Iris pigment epithelial cell (primary cell): ENCODE measurements at places on chromosomes 3 and 15.

- no peak for DNase-seq
These were observed 2.6 kb downstream of the TMCC1 start for GRCh38 chr3:129890891-129891290.

DNA sequence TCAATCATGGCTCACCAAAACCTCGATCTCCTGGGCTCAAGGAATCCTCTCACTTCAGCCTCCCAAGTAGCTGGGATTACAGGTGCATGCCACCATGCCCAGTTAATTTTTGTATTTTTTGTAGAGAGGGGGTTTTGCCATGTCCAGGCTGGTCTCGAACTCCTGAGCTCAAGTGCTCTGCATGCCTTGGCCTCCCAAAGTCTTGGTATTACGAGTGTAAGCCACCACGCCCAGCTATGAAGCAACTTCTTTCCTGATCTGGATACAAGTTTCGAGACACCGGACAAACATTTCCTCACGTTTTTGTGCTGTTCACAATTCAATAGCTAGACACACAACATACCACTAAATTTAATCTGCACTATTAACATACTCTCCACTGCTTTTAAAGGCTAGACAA lies 3.4 kb upstream of the SYNM start:
- DNase-seq: no peak

- peak; percentile 31 for DNase-seq
These were observed 177.2 kb downstream of the ITPR1 start for GRCh38 chr3:4670352-4670751.

GRCh38 chr3:115095236-115095635 lies 51.9 kb downstream of the ZBTB20 start:
- no peak for DNase-seq

DNA sequence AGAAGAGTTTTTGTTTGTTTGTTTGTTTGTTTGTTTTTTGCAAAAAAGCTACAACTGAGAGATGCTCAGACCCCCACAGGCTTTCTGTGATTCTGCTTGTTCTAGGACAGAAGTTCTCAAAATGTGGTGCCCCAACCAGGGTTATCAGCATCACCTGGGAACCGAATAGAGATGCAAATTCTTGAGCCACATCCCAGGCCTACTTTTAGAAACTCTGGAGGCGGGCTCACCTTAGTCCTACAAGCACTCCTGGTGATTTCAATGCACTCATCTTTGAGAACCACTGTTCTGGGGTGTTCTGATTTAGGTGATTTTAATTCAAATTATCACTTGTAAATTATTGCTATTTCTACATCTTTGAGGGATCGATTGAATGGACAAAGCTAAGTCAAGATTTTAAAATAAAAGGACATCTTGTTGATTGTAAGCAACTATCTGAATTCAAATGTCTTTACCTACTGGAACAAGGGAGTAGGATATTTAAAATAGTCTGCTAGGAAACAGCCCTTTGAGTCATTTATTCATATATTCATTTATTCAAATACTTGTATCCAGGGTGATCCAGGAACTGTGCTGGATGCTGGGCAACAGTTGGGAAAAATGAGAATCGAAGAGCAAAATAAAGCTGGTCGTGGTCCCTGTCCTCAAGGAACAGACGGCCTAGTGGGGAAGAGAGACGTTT lies 44.7 kb upstream of the CADPS start:
- DNase-seq: no peak

DNA sequence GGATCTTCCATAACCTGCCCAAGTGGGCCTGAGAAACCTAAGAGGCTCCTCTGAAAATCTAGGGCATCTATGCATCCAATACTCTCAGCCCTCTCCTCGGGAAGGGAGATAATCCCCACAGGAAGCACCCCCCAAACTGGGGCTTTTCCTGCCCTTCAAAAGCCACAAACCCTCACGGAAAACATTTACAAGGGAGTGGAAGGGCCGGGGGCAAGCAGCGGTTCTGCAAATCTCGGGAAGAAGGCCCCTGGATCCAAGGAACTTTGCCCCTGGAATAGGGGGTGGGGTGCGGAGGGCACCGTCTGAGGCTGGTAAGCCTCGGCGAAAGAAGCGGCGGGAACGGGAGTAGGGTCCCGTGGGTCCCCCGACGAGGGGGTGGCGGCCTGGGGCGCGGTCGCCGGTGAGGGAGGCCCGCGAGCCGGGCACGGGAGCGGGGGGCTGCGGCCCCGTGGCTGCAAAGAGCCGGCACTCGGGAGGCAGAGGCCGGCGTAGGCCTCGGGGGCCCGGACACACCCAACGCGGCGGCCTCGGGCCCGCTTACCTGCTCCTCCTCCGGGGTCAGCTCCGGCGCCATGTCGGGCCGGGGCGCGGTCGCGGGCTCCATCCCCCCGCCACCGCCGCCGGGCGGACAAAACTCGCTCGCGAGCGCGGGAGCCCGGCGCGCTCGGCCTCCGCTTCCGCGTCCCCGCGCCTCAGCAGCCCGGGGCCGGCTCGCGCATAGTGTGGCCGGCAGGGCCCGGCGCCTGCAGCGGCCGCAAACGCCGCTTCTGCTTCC lies 755 bp downstream of the PTPN9 start:
- peak; percentile 45 for DNase-seq

DNA sequence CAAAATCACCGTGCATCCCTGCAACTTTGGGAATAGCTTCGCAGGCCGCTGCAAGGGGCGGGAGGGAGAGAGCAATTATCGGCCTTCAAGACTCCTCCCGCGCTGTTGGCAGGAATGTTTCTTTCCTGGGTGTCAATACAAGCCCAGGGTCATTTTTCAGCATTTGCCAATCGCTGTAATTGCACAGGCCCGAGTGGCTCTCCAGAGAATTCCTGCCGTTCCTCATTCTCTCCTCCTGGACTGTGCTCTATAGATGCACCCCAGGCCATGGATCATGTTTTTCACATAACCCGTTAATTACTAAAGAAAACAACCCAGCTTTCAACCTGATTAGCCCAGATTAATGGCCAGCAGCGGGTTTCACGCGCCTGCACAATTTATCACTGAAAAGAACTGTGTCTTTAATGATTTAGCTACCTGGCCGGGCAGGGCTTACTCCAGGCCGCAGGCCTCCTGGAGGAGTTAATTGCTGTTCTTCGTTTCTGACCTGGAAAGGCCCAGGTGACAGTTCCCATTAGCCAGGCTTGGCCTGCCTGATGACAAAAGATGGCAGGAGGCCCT lies 144.3 kb downstream of the OPA1 start:
- DNase-seq: no peak

DNA sequence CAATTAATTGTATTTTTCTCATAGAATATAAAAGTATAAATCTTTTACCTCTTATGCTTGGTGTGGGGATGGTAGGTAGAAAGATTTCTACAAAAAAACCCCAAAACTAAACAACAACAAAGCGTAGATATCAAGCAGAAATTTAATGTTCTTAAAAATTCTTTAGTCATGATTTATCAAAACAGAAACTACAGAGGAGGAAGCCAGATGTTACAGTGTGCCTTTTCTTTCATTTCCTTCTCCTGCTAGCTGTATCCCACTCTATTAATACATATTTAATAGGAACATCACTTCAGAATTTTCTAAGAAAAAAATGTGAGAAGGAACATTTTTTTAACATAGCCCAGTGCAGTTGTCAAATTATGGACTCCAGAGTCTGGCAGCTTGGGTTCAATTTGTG lies 420.6 kb downstream of the TUSC7 start:
- DNase-seq: no peak

GRCh38 chr3:132593241-132593946 lies 3.7 kb upstream of the ACKR4 start:
- DNase-seq: no peak

GRCh38 chr3:189204167-189204866 lies 32.5 kb downstream of the TPRG1 start:
- DNase-seq: no peak

- DNase-seq: no peak
These were observed 38.3 kb upstream of the TPM1 start for GRCh38 chr15:63004211-63004610.

DNA sequence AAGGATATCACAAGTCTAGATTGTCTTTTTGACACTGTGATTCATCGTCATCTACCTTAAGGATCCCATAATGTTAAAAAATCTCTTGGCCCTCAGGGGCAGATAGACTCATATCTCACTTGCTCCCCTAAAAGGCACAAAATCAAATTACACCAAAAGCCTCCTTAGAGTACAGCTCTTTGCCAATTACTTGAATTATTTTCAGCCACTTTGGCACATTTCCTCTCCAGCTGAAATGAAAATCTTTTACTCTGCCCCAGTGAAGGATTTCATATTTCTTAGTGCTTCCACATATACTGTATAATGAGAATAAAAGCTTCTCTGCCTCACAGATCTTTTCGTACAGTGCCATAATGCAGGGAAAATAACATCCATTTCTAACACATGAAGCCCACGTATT lies 190.7 kb upstream of the GBE1 start:
- no peak for DNase-seq

DNA sequence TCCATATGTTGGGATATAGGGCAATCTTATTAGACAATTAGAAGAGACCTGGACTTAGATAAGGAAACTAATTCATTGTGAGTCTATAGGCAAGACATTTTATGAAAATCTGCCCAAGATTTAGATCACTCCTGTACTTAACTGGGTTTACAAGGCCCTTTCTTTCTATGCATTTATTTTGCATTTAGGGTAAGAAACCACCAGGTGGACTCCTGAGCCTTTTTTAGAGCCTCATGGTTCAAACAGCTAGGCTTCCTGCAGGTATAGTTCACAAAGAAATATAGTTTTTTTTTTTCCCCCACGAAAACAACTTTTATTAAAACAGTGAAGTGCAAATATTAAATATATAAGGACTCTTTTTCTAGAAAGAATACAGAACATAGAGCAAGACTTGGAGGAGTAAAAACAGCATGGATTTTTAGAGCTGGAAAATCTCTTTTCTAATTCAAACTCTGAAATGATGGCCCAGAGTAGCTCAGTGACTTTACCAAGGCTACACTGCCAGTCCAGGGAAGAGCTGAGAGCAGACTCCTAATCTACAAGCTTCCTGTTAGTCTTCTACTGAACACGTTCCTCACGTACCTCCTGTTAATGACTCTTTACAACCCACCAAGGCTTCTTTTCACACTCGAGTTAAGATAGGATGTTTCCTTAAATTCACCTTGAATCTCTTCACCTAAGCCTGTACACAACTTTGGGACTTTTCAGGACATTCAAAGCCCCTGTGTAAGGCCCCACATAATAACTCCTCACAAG lies 400.9 kb upstream of the ATP11B start:
- DNase-seq: no peak

DNA sequence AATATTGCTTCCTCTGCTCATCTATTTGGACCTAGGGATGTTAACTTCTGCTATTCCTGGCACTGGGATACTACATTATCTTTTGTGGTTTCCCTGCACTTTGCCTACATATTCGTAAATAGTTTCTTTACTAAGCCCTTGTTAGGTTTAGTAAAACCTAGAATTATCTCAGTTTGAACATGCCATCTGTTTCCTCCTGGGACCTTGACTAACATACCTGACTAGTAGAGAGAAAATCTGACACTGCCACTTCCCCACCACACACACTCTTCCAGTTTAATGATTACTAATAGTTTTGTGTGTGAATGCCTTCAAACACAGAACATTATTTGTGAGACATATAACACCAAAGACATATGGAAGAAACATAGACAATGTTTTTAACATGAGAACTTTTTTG lies 28.2 kb upstream of the SOX2 start:
- DNase-seq: no peak
